ENCODE measurements at places on chromosomes 6 and 20. TPM values are rescaled to one million over a fixed set of nuclear protein-coding genes. Genes with fewer than 3 reads are reported as not detected.

DNA sequence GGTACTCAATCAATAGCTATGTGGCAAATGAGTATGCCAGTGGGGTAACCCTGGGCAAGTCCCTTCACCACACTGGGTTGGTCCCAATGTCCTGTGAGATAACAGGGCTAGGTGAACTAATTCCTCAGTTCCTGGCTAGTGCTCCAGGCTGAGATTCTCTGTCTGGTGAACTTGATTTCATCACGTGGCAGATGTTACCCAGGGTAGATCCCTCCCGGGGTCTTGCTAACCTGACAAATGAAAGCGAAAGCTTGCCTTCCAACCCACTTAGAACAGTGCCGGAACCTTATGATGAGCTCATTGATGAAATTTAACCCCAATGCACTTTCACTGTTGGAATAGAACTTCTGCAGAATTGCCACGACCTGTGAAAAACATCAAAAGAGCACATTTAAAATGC lies 6.6 kb upstream of the ANKRD60 start:
- no peak for DNase-seq

- DNase-seq = no peak
These were observed 3.1 kb upstream of the NKX2-2 start for GRCh38 chr20:21516861-21517565.

Gene FOXS1
- not detected for total RNA-seq

GRCh38 chr6:6217855-6218758 lies 102.4 kb downstream of the F13A1 start:
- no peak for DNase-seq

Gene GPX5
- not detected for total RNA-seq

DNA sequence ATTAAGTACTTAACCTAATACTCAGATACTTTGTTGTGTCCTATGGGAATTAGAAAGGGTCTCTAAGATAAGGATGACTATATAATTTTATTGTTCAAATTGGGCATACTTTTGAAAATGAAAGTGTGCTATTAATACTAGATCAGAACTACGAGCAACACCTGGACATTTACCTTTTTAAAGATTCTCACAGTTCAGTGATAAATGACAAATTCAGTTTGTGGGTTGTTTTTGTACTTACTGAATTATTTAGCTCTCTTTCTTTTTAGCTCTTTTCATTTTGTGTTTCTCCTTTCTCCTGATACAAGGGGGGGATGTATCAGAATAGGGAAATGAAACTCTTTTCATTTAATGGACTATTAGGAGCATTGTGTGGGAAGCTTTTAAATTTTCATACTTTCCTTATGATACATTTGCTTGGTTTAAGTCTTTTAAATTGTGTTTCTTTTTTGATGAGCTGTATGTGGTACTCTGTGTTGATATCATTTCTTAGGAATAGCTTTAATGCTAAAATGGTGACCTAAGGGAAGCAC lies 47.5 kb downstream of the PHF3 start:
- no peak for DNase-seq

Gene SLC22A2
- total RNA-seq = 1.4 TPM

Gene TREML1
- not detected for total RNA-seq

Data from H1 (cell line).